ENCODE measurements at places on chromosomes 3 and 15. TPM values are rescaled to one million over a fixed set of nuclear protein-coding genes. Genes with fewer than 3 reads are reported as not detected.

DNA sequence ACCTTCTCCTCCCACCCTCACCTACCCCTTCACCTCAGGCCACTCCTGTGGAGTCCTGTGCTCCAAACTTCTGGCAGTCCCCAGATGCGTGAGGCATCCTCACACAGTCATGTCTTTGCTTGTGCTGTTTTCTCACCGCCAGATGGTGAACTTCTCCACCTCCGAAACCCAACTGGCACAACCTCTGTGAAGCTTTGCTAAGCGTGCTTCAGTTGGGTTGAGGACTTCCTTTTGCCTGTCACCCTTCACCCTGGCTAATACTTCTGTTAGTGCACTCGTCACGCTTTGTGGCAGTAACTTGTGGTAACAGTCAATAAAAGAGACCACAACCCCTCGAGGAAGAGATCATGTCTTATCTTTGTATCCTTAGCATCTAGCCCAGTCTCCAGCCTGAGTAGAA lies 42.0 kb upstream of the SKOR1 start:
- peak; percentile 49 for DNase-seq

The PTH1R gene
- polyA plus RNA-seq = 8.4 TPM

The ADGRG7 gene
- not detected for polyA plus RNA-seq

GRCh38 chr3:153704115-153704514 lies 417.1 kb upstream of the ARHGEF26 start:
- no peak for DNase-seq

GRCh38 chr3:119324899-119325298 lies 30.7 kb downstream of the ARHGAP31 start:
- DNase-seq = no peak

DNA sequence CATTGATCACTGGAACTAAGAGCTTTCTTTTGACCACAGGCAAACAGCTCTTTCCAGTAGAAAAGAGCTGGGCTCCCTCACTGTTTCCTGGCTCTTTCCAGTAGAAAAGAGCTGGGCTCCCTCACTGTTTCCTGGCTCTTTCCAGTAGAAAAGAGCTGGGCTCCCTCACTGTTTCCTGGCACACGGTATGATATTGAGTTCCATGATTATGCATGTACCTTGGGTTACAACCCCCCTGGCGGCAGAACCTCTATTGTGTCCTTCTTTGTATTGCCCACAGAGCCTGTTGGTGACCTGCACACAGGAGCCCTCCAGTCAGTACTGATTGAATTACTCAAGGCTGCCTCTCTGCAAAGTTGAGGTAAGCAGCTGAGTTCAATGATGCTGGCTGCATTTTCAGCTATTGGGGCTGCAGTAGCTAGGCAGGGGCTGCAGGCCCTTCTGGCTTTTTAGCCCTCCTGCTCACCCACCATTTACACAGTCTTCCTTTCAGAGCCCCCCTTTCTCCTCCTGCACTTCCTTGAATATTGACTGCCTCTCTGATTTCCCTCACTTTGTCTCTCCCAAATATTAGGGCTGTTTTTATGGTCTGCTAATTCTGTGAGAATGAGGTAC lies 10.2 kb downstream of the ACKR2 start:
- DNase-seq = peak; percentile 54

The MGA gene
- polyA plus RNA-seq = 2.2 TPM

The SLC35G2 gene
- polyA plus RNA-seq = 2.0 TPM

- no peak for DNase-seq
Measured at GRCh38 chr3:66229931-66230330, 9.1 kb downstream of the SLC25A26 start.

DNA sequence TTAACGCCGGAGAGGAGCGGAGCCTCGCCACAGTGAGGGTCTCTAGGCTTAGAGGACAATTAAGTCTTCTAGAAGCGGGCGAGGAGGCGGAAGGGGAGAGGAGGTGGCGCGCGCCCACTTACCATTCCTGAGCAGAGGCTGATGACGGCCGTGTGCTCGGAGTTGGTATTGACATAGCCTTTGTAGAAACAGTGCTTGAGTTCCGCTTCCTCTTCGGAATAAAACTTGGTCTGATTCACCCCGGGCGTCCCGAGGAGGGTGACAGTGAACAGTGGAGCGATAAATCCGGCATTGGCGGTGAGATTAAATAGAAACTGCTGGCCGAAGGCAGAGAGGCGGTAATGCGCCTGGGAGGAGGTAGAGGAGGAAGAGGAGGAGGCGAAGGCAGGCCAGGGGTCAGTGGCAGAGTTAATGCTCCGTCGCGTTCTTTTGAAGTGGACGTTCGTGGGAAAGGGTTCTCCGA lies 1.3 kb downstream of the ADAMTS9 start:
- peak; percentile 81 for DNase-seq

The ARGFX gene
- not detected for polyA plus RNA-seq

GRCh38 chr15:70415398-70415797 lies 317.7 kb upstream of the TLE3 start:
- DNase-seq = no peak

GRCh38 chr3:196670339-196670738 lies 30.8 kb downstream of the NRROS start:
- DNase-seq = no peak

DNA sequence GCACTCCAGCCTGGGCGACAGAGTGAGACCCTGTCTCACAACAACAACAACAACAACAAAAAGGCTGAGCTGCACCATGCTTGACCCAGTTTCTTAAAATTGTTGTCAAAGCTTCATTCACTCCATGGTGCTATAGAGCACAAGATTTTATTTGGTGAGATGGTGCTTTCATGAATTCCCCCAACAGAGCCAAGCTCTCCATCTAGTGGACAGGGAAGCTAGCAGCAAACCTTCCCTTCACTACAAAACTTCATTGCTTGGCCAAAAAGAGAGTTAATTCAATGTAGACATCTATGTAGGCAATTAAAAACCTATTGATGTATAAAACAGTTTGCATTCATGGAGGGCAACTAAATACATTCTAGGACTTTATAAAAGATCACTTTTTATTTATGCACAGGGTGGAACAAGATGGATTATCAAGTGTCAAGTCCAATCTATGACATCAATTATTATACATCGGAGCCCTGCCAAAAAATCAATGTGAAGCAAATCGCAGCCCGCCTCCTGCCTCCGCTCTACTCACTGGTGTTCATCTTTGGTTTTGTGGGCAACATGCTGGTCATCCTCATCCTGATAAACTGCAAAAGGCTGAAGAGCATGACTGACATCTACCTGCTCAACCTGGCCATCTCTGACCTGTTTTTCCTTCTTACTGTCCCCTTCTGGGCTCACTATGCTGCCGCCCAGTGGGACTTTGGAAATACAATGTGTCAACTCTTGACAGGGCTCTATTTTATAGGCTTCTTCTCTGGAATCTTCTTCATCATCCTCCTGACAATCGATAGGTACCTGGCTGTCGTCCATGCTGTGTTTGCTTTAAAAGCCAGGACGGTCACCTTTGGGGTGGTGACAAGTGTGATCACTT lies 2.0 kb downstream of the CCR5 start:
- no peak for DNase-seq

GRCh38 chr3:44685128-44685800 lies 27.2 kb upstream of the ZNF502 start:
- DNase-seq = peak; percentile 94

The CHRNB4 gene
- polyA plus RNA-seq = 0.78 TPM

DNA sequence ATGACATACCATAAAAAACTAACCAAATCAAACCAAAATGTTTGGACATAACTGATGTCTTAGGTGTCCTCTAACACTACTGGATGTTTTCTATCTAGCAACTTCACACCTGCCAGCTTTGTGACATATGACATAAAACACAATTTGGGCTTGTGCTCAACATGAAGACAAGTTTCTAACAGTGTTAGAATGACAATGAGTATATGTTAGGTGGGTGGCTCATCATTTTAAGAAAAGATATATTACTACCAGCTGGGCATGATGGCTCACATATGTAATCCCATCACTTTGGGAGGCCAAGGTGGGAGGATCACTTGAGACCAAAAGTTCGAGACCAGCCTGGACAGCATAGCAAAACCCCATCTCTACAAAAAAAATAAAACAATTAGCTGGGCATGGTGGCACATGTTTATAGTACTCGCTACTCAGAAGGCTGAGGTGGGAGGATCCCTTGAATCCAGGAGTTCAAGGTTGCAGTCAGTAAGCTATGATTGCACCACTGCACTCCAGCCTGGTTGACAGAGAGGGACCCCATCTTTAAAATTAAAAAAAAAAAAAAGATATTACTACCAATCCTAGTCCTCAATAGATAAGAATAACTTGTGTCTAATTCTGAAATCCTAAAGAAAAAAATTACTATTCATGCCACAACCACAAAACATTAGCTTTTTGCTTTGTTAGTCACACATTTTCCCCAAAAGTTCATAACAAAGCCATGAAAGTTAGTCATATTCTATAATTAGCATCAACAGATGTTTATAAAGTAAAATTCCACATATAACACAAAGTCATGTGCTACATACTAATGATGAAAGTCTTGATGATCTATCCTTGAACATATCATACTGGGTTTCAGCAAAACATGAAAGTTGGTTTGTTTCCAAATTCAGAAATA lies 59.9 kb downstream of the LRRFIP2 start:
- no peak for DNase-seq

GRCh38 chr3:41683666-41684350 lies 278.1 kb downstream of the ULK4 start:
- no peak for DNase-seq

DNA sequence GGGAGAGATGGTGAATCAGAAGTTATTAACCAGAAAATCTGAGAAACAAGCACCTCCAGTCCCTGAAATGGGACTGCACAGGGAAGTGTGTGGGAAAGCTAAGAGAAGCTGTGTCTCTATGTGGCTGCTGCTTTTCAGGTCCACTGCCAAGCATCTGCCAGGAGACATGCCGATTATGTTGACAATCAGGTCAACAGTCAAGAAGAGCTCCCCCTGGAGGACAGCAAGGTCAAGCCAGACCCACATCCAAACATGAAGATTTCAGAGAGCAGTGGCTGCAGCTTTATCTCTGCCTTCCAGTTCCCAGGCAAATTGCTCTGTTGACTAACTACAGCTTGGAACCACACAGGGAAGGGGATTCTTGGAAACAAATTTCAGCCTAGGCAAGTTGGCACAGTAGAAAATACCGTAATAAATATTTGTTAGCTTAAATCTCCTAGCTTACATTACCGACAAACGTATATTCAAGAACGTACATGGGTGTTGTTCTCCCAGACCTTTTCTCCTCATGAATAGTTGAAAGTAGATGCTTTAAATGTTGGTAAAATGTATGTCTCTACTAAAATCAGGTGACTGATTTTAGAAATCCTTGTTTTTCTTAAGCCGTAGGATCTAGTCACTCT lies 394.5 kb upstream of the RARB start:
- peak; percentile 66 for DNase-seq

DNA sequence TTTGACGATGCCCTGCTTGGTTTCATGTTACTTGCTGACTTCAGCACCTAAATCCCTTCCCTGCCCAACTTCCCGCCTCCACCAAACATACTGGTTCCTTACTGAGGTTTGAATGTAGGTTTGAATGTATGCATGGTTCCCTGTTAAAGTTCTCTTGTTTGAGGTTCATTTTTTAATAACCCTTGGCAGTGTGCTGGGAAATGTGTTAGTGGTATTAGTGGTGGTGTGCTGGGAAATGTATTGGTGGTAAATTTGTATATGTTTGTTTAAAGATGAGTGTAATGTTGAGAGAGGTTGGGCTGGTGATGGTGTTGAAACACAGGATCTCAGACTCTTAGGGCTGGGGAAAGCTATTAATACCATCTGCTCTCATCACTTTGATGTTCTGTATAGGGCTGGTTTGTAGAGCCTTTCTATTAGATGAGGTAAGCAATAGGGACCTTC lies 392.7 kb downstream of the PTPRG start:
- peak; percentile 14 for DNase-seq

DNA sequence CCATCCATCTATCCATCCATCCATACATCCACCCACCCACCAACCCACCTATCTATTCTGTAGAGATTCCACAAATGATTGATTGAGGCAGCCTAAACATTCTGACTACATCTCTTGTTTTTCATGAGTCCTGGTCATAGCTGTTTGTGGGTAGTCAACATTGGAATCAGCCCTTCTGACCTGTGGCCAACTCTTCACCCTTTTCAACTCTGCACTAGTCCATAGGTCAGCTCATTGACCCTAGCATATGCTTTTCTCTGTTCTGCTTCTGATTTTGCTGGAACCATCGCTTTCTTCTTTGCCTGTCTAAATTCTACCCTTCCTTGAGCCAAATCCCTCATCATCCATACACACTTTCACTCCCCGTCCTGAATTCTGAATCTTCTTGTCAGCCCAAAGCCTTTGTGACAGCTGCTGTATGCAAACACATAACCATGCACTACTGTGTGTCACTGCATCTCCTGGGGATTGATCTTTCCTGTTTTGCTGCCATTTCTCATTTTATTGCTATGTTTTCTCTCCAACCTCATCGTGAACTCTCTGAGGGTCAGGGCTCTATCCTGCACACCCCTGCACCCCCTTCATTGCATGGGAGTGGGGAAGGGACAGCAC lies 16.8 kb upstream of the KCTD6 start:
- no peak for DNase-seq

GRCh38 chr15:68305420-68305871 lies 27.9 kb downstream of the FEM1B start:
- DNase-seq = no peak

DNA sequence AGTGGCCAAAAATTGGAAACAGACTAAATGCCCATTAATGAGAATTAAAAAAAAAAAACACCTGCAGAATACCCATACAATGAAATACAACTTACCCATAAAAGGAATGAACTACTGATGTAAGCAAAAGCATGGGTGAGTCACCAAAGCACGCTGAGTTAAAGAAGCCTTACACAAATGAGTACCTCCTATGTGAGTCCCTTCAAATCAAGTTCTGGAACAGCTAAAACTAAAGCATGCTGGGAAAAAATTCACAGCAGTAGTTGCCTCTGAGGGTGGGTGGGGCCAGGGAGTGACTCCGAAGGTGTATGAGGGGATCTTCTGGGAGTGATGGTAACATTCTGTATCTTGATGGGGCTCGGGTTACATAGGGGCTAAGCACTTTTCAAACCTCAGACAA lies 11.4 kb downstream of the MYO5C start:
- no peak for DNase-seq

Data from stomach (tissue), 19 donors.